ENCODE measurements at places on chromosomes 11 and 22.
A peak's percentile ranks its signal among the peaks of the same experiment; 100 is the strongest.

DNA sequence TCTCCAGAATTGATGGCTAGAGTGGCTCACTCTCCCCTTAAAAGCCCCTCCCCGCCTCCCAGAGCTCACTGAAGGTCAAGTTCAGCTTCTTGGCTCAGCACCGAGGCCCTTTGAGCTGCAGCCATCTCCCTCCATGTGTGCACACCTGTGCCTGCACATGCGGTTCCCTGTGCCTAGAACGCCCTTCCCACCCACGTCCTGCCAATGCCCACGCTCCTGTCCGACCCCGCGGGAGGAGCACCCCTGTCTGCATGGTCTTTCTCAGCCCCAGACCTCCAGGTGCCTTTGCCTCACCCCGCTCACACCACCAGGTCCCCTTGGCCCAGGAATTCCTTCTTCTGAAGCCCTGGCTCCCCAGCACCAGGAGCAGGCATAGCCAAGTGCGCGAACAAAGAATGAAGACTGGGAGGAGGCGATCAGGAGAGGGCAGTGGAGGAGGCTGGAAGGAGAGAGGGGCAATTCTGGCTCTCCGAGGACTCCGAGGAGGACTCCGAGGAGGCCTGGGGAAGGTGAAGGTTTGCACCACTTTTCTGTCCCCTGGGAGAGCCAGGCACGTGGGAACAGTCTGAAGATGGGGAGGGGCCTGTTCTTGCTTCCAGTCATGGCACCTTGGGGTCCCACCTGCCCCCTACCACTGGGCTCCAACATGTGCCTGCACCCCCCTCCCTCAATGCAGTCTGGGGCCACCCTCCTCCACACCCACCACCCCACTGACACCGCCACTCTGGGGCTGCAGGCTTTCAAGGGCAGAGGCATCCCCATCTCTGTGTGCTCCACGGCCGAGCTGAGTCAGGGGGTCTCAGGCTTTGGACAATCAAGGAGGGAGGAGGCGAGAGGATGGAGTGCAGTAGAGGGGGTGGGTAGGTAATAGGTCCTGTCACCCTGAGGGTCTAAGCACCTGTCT lies 17.7 kb downstream of the IGF2 start:
- DNase-seq: no peak

- no peak for DNase-seq
These were observed 16.0 kb downstream of the LRRC55 start for GRCh38 chr11:57197762-57198161.

DNA sequence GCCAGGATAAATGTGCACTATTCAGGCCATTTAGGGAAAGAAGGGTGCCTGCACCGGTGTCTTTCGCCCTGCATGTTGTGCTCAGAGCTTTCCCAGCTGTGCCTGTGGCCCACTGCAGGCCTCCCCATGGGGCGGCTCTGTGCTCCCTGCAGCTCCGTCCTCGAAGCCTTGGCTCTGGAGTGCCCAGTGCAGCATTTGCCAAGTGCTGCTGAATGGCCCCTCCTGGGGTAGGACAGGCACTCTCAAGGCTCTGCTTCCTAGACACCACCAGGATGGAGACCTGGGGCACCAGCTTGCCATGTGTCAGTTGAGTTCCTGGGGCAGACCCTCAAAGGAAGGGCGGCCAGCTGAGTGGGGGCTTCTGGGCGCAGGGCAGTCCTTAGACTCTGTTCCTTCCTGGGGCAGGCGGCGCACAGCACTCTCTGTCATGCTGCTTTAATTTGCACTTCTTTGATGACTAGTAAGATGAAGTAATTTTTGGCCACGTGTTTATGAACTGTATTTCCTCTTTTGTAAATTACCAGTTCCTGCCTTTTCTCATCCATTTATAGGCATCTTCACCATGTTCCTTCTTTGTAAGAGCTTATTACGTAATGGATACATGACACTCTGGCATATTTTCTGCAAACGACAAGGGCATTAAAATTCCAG lies 32.1 kb upstream of the GNB1L start:
- peak; percentile 71 for DNase-seq

DNA sequence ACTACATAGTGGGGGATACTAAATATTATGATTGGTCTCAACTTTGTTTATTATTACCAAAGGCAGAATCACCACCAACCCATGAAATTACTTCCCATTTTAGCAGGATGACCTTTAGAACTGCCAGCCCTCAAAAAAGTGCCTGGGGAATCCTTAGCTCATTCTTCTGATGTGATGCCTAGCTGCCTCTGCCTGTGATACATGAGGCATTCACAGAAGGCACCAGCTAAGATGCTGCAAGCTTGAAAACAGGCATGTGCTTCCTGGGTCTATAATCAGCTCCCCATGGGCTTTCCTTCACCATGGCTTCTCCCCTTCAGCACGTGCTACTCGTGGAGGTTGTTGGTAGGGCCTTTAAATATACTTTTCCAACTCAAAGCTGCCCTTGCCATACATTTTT lies 50.4 kb upstream of the ARHGAP20 start:
- no peak for DNase-seq

- no peak for DNase-seq
These were observed 36.8 kb downstream of the OR10A6 start for GRCh38 chr11:7894251-7894650.

- DNase-seq: no peak
These were observed 22.4 kb upstream of the RDX start for GRCh38 chr11:110318638-110319404.

- DNase-seq: no peak
These were observed 32.2 kb downstream of the CYTH4 start for GRCh38 chr22:37314315-37315074.

DNA sequence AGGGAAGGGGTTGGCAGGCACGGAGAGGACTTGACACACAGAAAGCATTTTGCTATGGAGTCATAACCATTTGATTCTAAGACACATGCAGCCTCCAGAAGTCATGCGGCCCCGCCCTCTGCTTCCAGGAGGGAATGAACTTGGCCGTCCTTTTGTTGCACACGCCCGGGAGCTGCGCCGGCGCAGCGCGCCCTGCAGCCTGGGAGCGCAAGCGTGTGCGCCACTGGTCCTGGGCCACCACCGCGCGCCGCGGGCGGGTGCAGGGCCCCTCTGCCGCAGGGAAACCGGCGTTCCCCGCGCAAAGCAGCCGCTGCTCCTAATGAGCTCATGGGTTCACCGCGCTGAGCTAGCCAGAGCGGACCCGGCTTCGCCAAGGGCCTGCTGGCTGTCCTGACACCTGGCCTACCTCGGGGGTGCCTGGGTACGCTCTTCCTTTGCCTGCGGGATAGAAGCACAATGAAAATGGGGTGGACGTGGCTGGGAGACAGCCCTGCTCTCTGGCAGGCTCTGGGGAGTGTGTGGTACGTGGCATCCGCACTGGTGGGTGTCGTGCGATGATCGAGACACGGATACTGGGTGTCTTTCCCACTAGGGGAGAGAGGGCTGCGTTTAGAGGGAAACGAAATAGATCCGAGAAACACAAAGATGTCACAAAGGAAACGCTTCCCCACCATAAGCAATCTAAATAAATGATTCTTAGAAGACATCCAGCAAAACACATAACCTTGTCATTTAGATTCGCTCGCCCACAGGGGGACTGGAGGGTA lies 669 bp downstream of the MICAL3 start:
- DNase-seq: peak; percentile 12

GRCh38 chr22:48782811-48783511 lies 1044.7 kb downstream of the BRD1 start:
- DNase-seq: no peak

GRCh38 chr22:44042249-44043218 lies 18.4 kb downstream of the PARVB start:
- DNase-seq: no peak

DNA sequence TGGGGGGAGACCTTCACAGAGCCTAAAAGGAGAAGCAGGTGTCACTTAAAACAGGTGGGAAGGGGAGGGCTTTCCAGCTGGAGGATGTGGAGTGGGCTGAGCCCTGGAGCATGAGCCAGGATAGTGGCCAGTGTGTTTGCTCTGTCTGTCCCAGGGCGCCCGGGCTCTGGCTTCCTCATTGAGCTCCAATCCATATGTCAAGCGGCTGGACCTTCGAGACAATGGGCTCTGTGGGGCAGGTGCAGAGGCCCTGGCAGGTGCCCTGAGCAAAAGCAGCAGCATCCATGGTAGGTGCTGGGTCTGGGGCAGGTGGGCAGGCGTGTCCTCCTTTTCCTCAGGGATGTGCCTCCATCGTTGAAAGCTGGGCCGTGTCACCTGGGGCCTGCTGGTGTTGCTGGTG lies 2.0 kb downstream of the LRRC74B start:
- DNase-seq: no peak

DNA sequence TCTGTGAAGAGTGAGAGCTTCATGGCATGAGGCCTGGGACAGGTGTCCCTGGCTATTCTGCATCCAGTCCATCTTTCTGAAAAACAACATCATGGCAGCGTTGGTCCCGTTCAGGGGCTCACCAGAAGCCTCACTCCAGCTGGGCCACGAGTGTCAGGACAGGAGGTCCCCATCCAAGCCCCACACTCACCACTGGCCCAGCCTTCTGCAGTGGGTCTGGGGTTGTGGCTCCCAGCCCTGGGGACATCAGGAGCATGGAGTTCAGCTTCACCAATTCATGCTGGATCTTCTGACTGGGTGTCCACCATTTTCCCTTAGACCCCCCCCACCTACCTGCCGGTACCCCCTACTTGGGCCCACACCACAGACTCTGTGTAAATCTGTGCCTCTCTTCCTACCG lies 400.3 kb downstream of the BRD1 start:
- no peak for DNase-seq

DNA sequence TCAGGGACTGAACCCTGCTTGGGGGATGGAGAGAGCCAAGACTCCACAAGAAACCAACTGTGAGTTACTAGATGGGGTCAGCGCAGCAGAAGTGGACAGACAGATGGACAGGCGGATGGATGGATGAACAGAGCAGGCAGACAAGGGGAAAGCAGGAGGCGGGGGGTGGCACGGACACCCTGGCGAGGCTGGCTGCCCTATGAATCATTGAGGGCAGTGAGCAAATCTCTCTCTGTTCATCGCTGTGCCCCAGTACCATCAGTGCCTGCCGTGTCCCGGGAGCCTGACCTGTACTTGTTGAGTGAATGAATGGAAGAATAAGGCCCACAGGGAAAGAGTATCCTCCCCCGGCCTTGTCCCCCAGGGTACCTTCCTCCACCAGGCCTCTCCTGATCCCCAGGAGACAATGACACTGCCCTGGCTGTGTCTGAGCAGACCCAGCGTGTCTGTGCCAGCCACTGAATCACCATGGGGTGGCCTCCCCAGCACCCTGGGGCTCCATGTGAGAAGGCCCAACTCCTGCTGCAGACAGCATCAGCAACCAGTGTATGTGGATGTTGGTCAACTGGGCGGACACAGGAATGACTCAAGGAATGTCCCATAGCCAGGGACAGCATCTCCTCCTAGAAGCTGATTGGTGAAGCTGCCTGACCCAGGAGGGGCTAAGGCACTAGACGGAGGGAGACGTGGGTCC lies 5.1 kb upstream of the KLHL35 start:
- DNase-seq: no peak

DNA sequence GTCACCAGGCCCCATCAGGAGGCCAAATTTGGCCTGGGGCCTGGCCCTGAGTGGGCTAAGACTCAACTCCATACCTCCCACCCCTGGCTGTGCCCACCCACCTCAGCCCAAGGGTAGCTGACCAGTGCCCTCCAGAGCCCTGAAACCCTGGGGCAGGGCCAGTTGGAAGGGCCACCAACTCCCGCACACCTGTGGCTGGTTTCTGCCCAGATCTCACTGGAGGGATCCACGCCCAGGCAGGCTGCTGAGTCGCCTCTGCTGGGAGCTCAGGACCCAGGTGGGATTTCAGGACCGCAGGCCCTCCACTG lies 8.9 kb upstream of the PIM3 start:
- no peak for DNase-seq

DNA sequence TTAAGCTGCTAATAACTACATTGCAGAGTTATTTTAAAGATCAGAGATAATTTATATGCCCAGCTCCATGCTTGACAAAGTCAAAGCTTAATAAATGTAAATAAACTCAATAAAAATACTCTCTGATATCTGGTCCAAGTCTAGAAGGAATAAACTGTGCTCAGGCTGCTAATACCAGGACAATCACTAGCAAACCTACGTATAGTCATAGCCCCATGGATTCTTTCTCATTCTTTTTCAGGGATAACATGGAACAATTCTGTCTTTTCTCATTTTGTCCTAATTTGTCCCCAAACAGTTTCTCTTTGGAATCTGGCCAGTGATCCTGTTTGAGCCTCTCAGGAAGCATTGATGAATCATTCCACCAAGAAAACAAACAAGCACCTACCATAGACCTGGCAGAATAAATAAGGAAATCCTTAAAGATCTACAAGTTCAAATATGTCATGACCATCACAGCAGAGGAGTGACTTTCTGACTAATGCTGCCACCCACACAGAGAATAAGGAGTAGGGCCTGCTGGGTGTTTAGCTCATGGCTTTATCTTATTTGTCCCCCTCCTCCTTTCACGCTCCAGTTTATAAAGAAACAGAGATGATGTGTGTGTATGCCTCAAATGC lies 14.1 kb upstream of the B3GNT6 start:
- DNase-seq: no peak

- DNase-seq: no peak
These were observed 18.9 kb downstream of the TANGO2 start for GRCh38 chr22:20039683-20040325.

- no peak for DNase-seq
These were observed 2.2 kb downstream of the CADM1 start for GRCh38 chr11:115501893-115502589.

GRCh38 chr11:86148345-86148747 lies 79.5 kb upstream of the PICALM start:
- DNase-seq: no peak

DNA sequence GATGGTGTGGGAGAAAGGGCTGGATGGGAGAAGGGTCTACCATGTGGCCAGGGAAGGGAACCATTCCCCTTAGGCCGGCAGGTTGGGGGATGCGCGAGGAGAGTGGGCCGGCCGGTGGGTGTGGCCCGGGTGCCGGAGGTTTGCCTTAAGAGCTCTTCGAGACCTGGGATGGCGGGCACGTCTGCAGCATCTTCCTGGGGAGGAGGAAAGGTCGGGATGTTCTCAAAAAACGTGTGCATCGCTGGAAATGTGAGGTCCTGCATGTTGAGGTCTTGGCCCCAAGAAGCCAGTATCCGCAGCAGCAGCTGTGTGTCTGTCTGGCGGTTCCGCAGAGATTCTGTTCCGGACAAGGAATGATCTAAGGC lies 1.4 kb downstream of the NAV2 start:
- DNase-seq: no peak

GRCh38 chr22:17931400-17931825 lies 92.9 kb downstream of the MICAL3 start:
- DNase-seq: no peak

All from naive thymus-derived CD4-positive, alpha-beta T cell (primary cell).